ENCODE measurements at places on chromosomes 5 and 9. TPM values are rescaled to one million over a fixed set of nuclear protein-coding genes. Genes with fewer than 3 reads are reported as not detected.

NR2F1-AS1 gene
- total RNA-seq, result 20.8 TPM

AGXT2 gene
- not detected for total RNA-seq

SYK gene
- total RNA-seq, result not detected

SLC36A2 gene
- not detected for total RNA-seq

CATSPER3 gene
- total RNA-seq, result not detected

PRSS3 gene
- total RNA-seq, result not detected

EIF4E1B gene
- not detected for total RNA-seq

Data from G401 (cell line).